Thyroid gland (tissue), 4 donors: ENCODE measurements at places on chromosomes 12 and 14.

DNA sequence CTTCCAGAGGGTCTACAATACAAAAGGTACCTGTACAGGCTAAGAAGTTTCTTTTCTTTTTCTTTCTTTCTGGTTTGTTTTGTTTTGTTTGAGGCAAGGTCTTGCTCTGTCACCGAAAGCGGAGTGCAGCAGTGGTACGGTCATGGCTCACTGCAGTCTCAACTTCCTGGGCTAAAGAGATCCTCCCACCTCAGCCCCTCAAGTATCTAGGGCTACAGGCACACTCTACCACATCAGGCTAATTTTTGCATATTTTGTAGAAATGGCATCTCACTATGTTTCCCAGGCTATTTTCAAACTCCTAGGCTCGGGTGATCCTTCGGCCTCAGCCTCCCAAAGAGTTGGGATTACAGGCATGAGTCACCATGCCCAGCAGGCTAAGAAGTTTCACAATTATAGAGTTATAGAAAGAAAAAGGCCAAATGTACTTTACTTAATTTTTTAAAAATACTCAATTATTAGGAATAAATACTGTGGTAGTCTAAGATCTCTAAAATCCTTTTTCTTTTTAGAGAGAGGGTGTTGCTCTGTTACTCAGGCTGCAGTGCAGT lies 3.0 kb upstream of the PIGH start:
- peak; percentile 90 for DNase-seq

GRCh38 chr14:104397956-104398355 lies 181.6 kb upstream of the C14orf180 start:
- DNase-seq, result no peak

DNA sequence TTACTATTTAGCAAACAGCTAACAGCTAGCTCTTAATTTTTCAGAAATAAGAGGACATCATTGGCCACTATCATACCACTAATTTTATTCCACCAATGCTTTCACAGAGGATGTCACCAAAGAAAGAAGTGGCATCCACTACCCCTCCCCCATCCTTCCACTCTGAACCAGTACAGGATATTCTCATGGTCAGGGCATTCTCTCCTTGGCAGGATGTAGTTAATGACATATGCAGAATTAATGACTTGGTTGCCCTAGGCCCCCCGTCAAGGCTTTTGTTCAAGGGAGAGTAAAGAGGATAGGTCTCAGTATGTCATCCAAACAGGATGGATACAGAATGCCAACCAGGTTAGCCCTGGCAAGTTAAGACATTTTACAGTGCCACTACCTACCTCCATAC lies 18.9 kb upstream of the NUP107 start:
- no peak for DNase-seq

DNA sequence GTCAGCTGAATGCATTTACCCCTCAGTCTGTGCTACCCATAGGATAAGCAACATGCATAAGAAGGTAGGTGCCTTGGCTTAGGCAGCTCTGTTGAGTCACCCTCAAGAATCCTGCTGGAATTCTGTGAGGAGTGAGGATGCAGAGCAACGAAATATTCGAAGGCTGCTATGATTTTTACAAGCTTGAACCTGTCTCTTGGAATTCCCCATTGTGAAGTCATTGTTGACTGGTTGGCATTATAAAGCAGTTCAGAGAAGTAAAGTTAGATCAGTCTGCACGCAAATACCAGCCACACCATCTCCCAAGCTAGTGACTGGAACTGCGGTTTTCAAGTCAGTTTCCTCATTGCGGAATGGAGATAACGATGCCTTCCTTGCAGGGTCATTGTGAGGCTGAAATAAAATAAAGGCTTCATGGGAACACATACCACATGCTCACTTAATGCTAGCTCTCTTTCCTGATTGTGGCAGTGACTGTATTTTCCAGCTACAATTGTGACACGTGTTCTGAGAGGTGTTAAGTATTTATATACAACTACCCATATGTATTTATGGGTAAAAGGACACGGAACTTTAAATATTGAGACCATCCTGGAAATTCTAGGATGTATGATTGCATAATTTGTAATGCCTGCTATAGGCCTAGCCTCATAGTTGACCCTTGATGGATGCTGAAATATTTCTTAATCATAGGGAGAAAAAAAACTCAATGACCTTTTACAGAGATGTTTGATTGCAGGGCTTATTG lies 96.7 kb downstream of the ETV6 start:
- no peak for DNase-seq

DNA sequence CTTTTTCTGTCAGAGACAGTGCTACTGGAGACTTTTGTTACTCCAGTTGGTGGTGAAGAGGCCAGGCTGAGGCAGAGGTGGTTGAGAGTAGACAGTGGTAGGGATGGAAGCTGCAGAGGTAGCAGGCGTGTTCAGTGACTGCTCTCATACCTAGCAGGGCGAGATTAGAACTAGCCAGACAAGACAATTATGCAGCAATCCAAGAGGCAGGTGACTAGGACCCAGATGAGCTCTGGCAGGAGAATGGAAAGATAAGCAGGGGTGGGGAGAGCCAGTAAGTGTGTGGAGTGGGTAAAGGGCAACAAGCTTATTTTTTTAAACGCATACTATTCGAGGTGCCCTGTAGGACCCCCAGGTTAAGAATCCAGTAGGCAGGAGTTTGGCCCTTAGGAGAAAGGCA lies 4.8 kb downstream of the PPP1R36 start:
- no peak for DNase-seq
